Putamen (tissue), 1 donor: ENCODE measurements at places on chromosomes 11 and 22.

- DNase-seq: peak; percentile 91
Observed at GRCh38 chr22:42615092-42615859, 593 bp upstream of the POLDIP3 start.

GRCh38 chr11:18235394-18236334 lies 938 bp downstream of the SAA4 start:
- DNase-seq: no peak

- DNase-seq: no peak
Observed at GRCh38 chr11:96037405-96037949, 113.6 kb upstream of the MTMR2 start.

DNA sequence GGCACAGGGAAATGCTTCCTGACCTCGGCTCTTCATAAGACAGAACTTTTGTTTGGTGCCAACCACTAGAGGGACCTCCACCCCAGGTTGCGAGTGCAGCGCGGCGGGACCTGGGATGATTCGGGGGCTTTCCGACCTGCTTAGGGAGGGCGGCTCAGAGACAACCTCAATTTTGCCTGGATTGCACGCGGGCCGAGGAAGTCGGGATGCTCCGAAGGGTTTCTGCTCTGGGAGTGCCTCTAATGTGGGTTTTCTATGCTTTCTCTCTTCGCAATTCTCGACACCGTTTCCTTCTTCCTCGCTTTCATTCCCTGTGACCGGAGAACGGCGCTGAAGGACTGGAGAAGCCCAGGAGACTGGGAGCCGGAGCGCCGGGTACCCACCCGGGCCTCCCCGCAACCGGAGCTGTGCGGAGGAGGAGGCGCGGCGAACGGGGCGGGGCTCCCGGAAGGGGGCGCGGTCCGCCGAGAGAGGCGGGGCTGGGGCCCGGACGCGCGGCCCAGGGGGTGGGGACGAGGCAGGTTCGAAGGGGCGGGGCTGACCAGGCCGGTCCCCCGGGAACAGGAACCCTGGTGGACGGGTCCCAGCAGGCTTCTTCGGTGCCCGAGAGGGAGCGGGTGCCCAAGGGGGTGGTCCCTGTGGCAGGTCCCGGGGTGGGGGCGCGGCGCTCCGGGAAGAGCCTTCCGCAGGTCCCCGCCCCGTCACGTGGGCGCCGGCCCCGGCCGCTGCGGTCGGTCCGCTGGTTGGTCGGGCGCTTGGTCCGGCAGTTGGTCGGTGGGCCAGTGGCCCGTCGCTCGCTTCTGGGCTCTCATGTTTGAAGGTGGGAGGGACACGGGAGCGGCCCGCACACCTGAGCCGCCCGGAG lies at the start of gene PPFIBP2:
PPFIBP2 (plus strand) TSS at position 766 of the 865 bp plus-strand sequence. CDS start 35,477 bp downstream, outside the sequence.
- peak; percentile 88 for DNase-seq

DNA sequence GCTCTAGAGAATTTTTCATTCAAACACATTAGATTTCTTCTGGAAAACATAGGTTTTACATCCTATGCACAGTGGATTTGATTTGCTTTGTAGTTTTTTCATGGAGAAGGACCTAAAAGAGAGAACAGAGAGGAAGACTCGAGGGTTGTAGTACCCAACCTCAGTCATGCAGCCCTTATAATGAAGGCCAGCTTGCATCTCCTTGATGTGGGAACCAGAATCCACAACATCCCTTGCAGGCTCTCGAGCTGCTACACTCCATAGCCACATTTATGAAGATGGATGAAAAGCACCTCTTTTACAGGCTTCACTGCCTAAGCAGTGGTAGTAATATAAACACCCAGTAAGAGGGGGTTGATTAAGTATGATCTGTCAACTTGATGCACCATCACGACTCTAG lies 9.5 kb upstream of the OR5B12 start:
- no peak for DNase-seq

DNA sequence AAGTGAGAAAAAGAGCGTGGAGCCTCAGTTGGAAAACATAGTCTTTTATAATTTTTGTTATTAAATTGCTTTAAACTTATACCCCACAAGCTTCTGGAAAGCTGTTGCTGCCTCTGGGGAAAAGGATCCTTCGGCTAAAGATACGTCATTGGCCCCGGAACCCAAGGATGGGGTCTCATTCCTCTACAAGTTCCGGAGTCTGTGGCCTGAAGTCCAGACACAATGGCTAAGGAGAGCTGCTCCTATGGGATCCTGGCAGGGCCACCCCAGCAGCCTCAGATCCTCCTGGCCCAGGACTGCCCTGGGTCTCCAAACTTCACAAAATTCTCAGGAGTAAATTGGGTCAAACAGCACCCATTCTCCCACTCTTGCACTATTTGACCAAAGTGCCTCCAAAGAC lies 5.9 kb downstream of the WT1 start:
- DNase-seq: no peak

GRCh38 chr11:16289541-16289940 lies 66.8 kb downstream of the SOX6 start:
- no peak for DNase-seq

DNA sequence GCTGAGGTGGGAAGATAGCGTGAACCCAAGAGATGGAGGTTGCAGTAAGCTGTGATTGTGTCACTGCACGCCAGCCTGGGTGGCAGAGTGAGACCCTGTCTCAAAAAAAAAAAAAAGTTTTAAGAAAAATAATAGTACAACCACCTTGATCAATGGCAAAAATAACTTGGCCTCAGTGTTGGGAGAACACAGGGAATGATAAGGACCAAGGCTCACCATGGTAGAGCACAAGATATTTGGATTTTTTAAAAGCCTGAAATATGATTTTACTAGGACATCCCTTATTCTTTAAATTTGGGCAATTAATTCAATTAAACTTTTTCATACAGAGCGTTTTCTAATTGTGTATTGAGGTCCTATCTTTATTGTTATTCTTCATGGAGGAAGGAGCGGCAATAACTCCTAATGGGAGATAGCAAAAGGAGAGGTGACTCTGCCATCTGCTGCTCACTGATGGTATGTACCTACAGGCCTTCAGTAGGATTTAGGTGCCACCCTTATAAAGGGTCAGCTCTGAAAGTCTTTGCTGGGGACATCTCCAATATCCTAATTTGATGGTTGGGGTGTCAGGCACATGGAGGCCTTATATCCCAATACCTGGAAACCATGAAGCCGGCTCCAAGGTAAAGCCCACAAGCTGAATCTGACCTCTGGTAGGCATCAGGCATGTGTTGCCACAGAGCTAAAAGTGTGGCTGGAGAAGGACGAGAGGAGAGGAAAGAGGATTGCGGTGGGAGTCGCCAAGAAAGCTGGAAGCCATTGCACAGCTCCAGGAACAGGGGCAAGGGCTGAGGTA lies 21.9 kb upstream of the POLD3 start:
- no peak for DNase-seq

DNA sequence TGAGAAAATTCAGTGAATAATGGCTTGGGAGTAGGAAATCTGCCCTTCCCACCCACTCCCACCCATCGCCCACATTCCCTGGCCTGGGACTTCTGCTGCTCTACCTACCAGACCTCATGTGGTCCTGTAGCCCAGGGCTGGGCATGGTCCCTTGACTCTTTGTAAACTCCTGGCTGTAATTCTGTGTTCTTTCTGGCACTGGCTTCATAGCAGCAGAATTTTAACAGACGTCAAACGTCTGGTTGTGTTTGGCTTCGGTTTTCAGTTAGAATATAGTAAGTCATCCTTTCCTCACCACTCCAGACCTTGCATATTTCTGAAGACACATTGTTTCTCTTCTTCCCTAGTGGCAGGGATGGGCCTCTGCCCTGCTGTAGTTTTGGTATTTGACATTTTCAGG lies 210.6 kb downstream of the CSNK2A3 start:
- DNase-seq: no peak

GRCh38 chr11:47327025-47327424 lies 25.5 kb downstream of the MYBPC3 start:
- DNase-seq: no peak

GRCh38 chr11:103877221-103877620 lies 159.2 kb upstream of the DDI1 start:
- DNase-seq: no peak

- no peak for DNase-seq
Observed at GRCh38 chr11:1650034-1650917, 20.7 kb downstream of the KRTAP5-5 start.

GRCh38 chr11:128939591-128939990 lies 3.1 kb downstream of the TP53AIP1 start:
- DNase-seq: no peak

DNA sequence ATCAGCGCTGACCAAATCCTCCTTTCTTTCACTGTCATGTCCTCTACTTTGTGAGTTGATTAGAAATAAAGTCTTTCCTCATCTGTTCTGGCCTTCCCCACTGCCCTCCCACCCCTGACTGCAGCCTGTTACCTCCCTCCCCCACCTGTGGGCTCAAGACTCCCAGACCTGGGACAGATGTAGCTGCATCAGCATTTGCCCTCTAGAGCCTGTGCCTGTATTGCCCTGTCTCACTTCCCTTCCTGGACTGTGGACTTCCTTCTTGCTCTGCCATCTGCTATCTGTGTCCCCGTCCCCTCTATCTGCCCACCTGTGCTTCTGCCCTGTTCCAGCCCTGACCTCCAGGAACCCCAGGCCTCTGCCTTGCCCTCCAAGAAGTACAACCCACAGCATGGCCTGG lies 122.5 kb downstream of the GALNT18 start:
- no peak for DNase-seq

DNA sequence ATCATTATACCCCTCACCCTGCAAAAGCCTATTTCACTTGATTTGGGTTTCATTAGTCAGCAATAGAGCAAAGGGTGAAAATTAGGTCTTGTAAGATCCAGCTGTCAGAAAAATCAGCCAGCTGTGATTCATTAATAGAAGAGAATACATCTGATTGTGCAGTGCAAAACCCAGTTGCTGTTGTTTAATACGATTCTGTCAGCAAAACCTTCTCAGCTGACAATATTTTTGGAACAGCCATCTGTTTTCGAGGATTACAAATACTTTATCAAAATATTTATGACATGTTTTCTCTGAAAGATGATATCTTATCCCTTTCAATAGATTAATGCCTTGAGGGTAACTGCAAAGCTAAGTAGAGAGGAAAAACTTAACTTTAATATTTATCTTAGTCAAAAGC lies 1354.0 kb upstream of the RAG2 start:
- no peak for DNase-seq

DNA sequence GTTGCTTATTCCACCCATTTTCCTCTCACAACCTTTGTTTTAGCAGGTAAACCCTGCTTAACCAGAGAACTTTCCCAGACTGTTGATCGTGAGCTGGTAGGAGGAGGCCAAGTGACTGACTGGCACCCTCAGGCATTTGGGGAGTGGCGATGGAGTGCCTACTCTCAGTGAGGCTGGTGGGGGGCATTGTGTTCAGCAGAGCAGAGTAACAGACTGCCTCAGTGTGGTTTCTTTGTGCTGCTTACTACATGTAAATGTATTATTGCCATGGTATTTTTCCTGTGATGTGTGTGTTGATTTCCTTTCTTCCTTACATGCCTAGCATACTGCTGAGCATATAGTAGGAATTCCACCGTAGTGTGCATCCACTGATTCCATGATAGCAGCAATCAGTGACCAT lies 2.6 kb downstream of the MARK2 start:
- no peak for DNase-seq

DNA sequence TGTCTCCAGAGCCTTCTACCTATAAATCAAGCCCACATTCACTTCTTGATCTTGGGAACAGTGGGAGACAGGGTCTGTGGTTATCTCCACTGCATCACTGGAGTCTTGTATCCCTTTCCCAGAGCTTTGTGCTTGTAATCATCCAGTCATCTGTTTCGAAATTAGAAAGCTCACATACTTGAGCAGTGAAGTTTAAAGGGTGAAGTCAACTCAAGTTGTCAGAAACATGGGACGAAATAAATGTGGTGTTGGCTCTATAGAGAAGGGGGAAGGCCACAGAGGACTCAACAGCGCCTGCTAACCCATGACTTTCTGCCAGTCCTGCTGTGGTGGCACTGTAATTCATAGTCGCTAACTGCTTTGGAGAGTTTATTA lies 197.5 kb downstream of the DBX1 start:
- DNase-seq: no peak

DNA sequence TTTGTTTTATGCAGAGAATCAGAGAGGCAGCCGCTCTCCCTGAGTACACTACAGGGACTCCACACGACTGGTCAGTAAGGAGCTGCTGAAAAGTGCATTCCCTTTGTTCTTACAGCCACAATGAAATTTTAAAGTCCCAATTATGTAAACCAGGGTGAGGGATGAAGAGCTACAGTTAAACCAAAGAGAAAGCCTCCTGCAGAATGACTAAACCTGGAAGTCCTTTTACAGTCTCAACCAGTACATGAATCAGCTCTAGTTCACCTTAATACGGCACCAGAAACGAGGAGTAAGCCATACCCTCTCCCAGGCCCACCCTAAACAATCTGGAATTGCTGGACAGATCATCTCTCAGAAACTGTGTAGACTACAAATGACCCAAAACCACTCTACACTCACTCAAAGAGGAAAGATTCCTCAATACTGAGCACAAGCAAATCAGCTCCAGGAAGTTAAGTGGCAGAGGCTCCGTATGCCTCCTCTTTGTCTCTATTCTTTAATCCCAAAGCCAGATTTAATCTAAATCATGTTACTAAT lies 113.1 kb downstream of the RBFOX2 start:
- DNase-seq: peak; percentile 13

GRCh38 chr11:14643697-14644225 lies at the start of gene PDE3B:
TSS of gene PDE3B (plus strand) at chr11:14643804. CDS start at chr11:14644076, 272 bp downstream.
- peak; percentile 26 for DNase-seq

DNA sequence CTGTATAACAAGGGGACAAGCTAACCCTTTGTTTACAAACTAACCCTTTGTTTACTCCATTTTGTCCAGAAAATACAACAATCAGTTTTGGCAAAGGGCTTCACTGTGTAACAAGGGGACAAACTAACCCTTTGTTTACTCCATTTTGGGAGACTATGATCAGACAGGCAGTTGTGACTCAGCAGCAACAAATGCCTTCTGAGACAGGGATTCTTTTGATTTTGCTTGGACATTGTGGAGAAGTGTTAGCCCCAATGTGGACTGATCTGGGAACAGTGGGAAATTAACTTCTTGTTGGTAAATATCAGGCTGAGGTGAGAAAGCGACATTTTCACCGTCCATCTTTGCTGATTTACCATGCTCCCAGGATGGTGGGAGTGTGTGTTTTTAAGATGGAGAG lies 983 bp downstream of the EHF start:
- DNase-seq: peak; percentile 58
